Activated naive CD8-positive, alpha-beta T cell treated with anti-CD3 and anti-CD28 coated beads for 36 hours (primary cell): ENCODE measurements at places on chromosomes 5 and 9. TPM values are rescaled to one million over a fixed set of nuclear protein-coding genes. Genes with fewer than 3 reads are reported as not detected.

STK32A gene
- not detected for total RNA-seq

DMRT3 gene
- not detected for total RNA-seq

GRCh38 chr5:124134941-124135340 lies 611.5 kb downstream of the ZNF608 start:
- DNase-seq = no peak

DNA sequence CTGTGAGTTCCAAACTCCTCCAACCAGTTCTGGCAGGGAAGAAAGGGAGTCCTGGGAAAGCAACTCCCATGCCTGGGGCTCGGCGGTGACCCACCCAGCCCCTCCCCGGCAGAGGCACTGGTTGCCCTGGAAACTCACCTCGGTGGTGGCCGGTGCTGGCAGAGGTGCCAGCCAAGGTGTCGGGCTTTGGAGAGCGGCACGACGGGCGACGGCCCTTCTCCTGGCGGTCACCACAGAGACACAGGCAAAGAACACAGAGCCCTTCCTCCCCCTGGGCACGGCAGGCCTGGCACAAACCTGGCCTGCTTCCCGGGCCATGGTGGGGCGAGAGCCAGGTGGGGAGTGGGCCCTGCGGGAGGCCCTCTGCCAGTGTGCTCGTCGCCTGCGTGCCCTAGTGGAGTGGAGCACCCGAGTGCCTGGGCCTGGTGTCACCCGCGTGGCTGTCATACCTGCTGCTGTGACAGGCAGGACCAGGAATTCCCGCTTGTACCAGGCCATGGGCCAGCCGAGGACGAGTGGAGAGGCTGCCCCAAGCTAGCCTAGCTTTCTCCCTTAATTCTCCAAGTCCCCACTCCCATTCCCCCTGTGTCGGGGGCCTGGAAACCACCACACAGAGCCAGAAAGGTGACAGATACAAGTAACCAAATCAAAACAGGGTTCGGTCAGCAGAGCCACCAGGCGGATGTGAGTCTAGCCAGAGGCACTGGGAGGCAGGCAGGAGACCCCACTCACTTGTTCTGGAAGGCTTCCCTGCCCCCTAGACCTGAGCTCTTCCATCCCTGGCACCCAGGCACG lies 8.2 kb upstream of the RALGDS start:
- DNase-seq = no peak

GRCh38 chr5:93800988-93801811 lies 59.8 kb upstream of the POU5F2 start:
- DNase-seq = no peak

GRCh38 chr5:464843-465590 lies 22.0 kb downstream of the EXOC3 start:
- no peak for DNase-seq

- no peak for DNase-seq
These were observed 3.9 kb downstream of the SOWAHA start for GRCh38 chr5:132817011-132817410.

GRCh38 chr5:56460681-56461191 lies 227.6 kb upstream of the ANKRD55 start:
- no peak for DNase-seq

- no peak for DNase-seq
These were observed 53.5 kb downstream of the ICE1 start for GRCh38 chr5:5475975-5476374.

DNA sequence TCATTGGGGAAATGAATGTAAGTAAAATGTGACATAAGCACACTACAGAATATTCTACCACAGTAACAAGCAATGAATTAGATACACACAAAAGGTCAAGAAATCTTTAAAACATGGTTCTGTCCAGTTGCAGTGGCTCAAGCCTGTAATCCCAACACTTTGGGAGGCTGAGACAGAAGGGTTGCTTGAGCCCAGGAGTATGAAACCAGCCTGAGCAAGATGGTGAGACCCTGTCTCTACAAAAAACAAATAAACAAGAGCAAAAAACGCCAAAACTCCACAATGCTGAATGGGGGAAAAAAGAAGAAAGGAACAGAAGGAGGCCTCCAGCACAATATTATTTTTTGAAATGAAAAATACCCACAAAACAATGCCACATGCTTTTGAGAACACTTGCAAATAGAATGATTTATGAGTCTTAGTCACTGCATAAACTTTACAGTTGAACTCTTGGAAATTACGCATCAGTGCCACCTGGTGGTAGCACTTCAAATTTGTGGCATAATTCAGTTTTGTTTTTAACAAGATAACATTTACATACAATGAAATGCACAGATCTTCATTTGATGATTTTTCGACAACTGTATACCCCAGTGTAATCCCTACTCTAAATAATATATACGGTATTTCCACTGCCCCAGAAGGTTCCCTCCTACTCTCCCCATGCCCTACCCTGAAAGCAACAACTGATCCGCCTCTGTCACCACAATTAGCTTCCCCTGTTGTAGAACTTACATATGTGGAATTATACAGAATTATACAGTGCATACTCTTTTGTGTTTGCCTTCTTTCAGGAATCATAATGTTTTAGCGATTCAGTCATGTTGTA lies 14.4 kb upstream of the SPINK4 start:
- DNase-seq = peak; percentile 57

DNA sequence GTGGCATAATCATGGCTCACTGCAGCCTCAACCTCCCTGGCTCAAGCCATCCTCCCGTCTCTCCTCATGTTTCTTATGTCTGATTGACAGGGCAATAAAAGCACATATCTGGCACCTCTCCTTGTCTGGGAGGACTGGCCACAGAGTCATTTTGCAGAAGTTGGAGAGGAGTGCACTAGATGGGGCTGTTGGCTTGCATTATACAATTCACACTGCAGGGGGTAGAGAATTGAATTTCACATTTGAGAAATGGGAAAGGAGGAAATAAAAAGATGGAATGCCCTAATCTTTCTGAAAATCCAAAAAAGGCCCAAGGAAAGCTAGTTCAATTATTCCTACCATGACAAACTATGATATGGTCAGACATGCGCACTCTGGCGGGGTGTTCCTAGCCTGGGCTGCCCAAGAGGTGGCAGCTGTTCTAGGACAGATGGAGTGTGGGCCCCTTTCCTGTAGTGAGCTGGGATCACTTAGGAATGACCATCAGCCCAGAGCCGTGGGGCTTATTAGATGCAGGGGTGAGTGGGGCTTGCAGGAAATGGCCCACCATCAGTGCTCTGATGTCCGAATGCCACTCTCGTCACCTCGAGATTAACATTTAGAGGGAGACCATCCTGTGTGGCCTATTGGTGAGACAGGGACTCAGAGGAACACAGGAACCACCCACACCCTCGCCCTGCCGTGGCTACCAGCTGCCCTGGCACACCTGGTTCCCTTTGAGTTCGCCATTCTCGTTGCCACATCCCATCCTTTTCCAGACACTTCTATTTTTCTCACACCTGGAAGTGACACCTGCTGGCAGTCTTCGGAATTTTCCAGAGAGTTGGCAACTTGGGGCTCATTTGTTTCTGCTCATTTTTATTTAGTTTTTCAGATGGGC lies 21.8 kb upstream of the ANKRD18A start:
- DNase-seq = no peak

- DNase-seq = no peak
These were observed 298.3 kb upstream of the ACTBL2 start for GRCh38 chr5:57780961-57781325.

DNA sequence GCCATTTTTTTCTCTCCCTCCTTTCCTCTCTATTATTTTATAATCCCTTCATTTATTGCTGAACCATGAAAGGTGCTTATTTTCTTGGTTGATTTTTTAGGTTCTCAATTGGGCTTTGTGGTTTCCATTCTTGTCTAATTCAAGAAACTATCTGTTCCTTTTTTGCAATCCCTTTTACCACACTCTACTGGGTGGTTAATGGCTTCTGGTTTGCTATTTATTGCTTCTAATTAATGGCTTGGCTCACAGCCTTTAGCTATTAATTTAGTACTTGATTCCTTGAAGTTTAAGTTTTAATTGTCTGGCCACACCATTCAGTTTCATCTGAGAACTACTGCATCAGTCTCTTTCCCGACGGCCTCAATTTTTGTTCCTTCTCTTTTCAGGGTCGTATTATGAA lies 5.6 kb downstream of the FRRS1L start:
- no peak for DNase-seq

- no peak for DNase-seq
These were observed 12.5 kb upstream of the ZSWIM6 start for GRCh38 chr5:61319388-61320146.

DNA sequence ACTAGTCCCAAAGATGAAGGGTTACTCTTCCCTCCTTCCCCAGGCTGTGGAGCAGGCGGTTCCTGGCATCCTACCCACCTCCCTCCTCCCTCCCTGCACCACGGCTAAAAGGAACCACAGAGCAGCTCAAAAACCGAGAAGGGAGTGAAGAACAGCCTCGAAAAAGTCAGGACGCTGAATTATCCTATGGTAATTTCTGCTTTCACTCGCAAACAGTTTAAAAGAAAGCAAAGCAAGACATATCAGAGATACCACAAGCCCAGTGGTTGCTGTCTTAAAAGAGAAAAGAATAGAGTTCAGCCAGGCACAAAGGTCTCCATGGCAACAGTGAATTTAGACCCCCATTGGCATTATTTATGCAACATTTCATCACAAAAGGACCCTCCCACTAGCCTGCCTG lies 315.4 kb downstream of the CTNND2 start:
- DNase-seq = no peak

DNA sequence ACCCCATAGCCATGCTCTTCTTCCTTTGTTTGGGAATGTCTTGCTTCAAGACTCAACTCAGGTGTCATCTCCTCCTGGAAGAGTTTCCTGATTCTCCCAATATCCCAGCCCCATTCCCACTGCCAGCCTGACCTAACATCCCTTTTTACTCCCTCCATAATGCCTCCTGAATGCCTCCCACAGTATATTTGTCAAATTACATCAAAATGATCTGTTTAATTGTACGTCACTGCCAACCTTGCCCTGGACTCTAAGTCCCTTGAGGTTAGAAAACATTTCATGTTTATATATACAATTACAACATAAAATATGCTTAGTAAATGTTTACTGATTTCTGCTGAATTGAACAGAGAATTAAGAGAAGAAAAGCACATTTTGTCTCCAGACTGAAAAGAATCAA lies 301.6 kb upstream of the PDE4D start:
- no peak for DNase-seq

GRCh38 chr9:136206602-136207275 lies 1.8 kb upstream of the LHX3 start:
- no peak for DNase-seq
